WTC11 (cell line): ENCODE measurements at places on chromosomes 7 and 10.

GRCh38 chr7:77308792-77309191 lies 107.4 kb downstream of the GSAP start:
- no peak for DNase-seq

DNA sequence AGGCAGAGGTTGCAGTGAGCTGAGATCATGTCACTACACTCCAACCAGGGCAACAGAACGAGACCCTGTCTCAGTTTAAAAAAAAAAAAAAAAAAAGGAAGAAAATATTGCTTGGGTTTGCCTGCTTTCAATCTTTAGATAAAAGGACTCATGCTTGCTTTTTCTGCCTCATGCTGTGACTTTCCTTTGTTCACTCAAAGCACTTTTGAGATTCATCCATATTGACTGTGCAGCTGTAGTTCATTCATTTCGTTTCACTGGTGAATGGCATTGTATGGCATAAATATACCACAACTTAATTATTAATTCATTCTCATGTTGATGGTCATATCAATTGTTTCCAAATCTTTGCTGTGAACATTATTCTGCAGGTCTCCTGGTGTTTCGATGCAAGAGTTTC lies 97.6 kb upstream of the NFE2L3 start:
- no peak for DNase-seq

- no peak for DNase-seq
These were observed 232.5 kb upstream of the YAE1 start for GRCh38 chr7:39333701-39334100.

GRCh38 chr10:104170610-104171254 lies 48.8 kb downstream of the SFR1 start:
- no peak for DNase-seq

DNA sequence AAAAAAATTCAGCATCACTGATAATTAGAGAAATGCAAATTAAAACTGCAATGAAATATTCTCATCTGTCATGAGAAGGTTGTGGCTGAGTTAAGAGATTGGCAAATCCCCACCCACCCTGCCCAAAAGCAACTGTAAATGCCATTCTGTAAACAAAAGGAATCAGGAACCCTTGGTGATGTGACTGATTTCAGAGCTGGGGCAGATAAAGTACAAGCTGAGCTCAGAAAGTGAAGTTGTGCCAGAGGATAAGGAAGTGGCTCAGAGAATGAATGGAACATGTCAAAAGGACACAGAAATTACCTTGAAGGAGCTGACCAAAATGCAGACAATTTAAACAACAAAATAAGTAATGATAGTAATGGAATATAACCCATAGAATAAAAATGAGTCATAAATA lies 32.7 kb upstream of the ARMS2 start:
- no peak for DNase-seq

DNA sequence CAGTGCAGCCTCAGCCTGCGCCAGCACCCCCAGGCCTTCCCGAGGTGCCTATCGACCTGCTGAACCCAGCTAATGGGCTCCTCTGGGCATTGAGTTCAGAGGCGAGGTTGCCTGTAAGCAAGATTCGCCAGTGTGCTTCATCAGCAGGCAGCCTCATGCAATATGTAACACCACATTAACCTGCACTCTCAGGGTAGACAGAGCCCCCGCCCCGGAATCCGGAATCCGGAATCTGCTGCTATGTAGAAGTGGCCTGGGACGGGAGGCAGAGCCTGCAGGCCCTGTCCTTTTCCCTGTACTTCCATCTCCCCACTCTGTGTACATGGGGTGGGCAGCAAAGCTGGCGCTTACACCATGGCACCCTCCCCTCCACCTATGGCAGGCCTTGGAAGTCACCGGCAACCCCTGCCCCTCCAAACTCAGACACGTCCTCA lies 83.9 kb upstream of the RET start:
- DNase-seq, result no peak
